Caki2 (cell line): ENCODE measurements at places on chromosomes 5 and 9.

DNA sequence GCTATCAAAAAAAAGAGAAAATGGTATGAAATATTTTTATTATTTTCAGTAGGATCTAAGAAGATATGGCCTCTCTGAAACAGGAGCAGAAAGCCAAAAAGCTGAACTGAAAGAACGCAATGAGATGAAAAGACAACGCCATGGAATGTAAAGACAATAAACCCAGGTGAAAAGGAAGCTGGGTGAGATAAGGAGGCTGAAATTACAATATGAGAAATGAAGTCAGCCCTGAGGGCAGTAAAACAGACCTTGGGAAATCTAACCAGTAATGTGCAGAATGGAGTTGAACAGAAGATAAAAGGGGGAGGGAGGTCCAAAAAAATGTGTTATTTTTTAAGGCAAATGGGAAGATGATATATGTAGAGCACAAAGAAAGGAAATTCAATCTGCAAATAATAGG, 265.3 kb downstream of the ENC1 start:
- no peak for DNase-seq

- DNase-seq, result no peak
These were observed 379.9 kb upstream of the ACTBL2 start for GRCh38 chr5:57862471-57862911.

DNA sequence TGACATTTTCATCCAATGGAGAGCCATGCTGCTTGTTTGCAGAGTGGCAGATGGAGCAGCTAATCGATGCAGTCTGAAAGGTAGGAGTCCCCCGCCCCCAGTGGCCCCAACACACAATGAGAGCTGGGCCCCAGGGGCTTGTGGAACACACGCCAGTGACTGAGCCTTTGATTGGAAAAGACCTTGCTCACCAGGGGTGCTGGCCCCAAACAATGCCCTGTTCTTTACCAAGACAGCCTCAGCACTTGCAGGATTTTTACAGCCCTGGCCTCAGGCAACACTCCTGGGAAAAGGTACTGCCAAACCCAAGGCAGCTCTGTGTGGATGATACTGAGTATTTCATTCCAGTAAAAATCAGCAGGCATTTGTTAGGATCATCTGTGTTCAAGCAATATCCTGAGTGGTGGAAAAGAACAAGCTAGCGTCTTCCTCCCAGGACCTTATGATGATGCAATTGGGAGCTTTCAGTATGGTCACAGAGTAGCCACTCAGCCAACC, 276.8 kb upstream of the CLINT1 start:
- DNase-seq, result no peak

DNA sequence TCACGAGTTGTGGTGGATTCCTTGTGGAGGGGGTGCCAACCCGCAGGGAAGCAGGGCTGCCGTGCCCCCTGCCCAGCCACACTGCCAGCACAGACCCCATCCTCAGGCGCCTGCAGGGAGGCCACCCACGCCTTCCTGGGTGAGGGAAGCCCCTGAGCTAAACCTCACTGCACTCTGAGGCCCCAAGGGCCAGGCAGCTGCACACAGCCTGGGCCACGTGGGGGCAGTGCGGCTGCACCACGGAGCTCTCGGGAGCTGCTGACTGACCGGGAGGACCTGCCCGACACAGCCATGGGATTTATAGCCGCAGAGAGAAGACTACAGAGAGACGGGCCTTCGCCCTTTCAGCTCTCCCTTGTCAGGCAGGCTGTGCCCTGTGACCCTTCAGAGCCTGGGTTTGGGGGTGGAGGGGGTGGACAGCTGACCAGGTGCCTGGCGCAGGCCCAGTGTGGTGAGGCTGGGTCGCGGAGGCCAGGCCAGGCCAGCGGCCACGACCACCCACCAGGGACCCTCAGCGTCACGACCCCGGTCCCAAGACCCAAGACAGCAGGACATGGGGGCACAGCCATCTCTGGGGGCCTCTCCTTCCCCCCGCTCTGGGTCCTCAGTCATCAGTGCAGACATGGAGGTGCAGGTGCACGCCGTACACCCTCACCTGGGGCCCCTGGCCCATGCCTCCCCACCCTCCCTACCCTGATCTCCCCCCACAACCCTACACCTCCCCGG, 4.3 kb upstream of the AHRR start:
- peak; percentile 40 for DNase-seq

DNA sequence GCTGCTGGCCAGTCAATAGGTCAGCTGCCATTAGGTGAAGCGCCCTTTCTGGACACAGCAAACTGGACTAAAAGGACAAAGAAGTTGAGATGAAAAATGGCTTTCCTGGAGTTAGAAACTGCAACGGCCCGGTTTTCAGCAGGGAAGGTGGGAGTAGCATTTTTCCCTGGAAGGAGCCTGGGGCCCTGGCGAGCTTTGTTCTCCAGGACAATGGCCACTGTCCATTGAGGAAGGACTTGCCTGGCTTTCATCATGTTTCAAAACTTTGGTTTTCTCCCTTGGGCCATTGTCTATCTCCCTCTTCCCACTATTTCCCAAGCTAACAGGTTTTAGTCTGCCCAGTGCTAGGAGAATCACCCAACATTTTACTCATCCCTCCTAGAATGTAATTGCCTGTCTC, 56.2 kb downstream of the MOCS2 start:
- DNase-seq, result no peak

DNA sequence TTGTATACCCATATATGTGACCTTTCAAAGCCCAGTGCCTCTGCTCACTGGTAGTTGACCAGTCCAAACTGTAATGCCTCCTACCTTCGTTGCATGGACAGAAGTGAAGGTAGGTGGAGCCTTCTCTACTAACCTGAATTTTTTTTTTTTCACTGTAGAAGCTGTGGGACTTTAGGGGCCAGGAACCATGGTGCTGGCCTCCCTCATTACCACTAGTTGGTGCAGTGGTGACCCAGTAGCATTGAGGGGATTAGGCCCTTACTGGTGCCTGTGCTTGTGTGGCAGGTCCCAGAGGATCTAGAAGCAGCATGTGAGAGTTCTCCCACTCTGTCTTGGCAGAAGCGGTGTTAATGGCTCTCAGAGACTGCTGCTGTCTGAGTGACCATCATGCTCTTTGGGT, 2.3 kb downstream of the RALGPS1 start:
- no peak for DNase-seq

- no peak for DNase-seq
These were observed 226.0 kb downstream of the GAS1 start for GRCh38 chr9:86721226-86721781.

- no peak for DNase-seq
These were observed 13.0 kb upstream of the ABLIM3 start for GRCh38 chr5:149128023-149128875.

GRCh38 chr5:134371834-134372340, 518 bp downstream of the UBE2B start:
- no peak for DNase-seq

DNA sequence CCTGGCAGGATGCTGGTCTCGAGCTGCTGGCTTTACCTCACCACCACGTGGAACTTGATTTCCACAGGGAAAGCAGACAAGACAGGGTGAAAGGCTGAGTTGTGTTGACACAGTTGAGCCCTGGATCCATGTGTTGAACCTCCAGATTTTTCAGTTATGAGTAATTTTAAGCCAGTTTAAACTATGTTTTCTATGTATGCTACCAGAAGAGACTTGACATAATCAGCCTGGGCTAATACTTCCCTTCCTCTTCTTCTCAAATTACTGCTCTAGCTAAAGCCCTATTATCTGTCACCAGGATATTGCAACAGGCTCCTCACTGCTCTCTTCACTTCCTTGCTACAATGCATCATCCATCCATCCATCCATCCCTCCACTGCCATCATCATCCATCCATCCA, 12.0 kb upstream of the PHYKPL start:
- no peak for DNase-seq

DNA sequence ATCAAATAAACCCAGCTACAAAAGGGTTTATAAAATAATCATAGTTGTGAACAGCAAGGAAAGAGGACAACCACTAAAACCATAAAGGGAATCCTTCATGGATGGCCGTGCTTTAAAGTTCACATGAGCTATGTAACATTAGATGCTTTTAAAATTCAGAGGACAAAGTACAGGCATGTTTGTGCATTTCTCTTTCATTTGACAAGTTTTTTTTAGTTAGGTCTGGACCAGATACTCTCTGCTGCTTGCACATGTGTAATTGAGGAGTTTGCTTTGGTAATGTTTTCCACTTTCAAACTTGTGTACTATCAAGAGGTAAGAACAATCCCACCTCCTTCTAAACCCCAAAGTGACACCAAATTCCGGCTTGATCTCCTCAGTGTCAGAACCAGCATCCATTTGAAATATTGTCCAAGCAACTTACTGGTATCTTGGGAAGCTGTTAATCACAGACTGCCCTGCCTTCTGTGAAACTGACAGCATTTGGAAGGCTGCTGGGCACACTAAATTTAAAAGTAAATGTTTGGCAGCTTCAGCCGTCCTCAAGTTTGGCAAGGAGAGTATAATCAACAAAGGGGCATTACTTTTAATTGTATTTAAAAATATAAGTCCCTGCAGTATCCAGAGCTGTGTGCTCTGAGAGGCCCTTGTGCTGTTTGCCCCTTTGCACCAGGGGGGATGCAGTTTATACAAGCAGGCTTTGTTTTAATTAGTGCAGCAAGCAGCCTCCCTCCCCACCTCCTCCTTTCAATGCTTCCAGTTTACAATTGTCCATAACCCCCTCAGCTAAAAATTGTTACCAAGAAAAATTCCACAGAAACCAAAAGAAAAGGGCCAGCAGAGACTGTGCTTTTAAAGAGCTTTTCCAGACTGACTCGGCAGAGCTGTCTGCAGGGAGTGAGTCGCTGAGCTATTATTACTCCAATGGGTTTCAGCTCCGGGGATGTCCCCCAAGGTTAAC, 328.3 kb upstream of the MPDZ start:
- no peak for DNase-seq

DNA sequence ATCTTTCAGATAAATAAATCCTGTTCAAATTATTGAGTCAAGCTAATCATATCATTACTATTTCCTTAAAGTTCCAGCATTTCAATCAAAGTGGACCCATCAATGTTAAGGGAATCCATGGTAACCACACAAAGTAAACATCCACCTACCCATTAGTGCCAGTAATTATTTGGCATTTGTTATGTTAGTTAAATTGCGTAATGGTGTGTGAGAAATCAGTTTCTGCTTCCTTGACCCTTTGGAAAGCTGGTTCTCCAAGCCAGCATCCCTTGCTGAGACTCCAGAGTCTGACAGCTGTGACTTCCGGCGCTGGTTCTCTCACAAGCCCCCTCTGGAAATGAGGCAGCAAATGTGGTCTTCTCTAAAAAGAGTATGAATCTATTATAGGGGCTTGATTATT, 308.6 kb upstream of the EFNA5 start:
- no peak for DNase-seq

GRCh38 chr9:2576631-2577030, 45.0 kb upstream of the VLDLR start:
- no peak for DNase-seq

- DNase-seq, result no peak
These were observed 114.5 kb upstream of the RAPGEF1 start for GRCh38 chr9:131854334-131854733.

DNA sequence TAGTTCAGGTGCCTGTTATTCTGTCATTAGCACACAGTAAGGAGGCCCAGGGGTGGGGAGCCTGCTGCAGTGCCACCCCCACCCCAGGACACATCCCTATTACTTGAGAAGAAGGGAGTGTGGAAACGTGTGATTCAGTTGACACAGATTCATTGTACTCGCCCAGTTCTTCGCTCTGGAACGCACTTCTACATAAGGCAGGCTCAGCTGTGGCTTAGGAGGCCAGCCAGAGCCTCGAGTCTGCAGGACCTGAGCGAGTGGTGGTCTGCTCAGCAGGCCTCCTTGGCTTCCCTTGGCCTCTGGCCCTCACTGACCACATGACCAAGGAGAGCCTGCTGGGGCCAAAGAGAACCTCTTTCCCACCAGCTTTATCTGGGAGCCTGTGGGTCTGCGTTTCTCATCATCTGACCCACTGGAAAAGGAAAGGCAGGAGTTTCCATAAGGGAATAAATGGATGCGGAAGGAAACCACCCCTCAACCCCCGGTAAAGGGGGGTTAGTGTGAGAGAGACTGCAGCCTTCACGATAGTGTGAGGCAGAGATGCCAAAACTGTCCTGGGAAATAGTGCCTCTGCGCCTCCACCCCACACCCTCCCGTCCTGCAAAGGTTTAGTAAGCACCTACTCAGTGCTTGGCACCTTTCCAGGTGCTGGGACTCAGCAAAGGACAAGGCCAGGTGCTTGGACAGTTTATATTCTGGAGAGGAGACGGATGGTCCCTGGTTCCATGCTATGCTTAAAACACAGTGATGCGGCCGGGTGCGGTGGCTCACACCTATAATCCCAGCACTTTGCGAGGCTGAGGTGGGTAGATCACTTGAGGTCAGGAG, 73.7 kb downstream of the PPARGC1B start:
- DNase-seq, result no peak

GRCh38 chr9:78239506-78239905, 3.6 kb downstream of the CEP78 start:
- peak; percentile 22 for DNase-seq

- DNase-seq, result no peak
These were observed 241.8 kb upstream of the IRX2 start for GRCh38 chr5:2993301-2993700.

DNA sequence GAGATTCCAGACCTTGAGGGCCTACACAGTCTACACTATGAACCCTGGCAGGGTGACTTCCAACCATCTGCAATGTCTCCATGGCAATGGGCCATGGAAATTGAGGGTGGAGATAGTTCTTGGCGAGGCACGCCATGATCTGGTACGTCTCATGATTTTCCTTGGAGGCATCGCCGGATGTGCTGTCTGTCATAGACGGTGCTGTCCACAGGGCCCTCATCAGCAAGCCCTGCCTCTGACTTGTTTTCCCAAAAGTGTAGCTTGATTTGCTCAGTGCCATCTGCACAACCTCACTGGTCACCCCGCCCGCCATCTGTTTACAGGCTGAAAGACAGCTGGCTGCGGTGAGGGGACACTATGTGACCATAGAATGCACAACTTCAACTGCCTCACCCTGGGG, 73.5 kb downstream of the BOD1 start:
- DNase-seq, result no peak

DNA sequence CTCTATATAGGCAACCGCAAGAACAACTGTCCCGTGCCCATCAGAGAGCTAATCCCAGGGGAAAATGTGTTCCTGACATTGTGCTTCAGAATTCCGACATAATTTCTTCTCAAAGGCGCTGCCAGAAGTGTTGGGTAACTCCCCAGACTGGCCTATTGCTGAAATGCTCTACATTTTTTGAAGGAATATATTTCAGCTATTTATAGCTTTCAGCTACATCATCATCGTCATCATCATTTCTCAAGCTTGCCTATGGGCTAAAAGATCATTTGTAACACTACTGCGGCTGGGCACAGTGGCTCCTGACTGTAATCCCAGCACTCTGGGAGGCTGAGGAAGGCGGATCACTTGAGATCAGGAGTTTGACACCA, 49.7 kb downstream of the MYO10 start:
- DNase-seq, result no peak

- no peak for DNase-seq
These were observed 270.9 kb downstream of the HSPA4 start for GRCh38 chr5:133322743-133323142.

DNA sequence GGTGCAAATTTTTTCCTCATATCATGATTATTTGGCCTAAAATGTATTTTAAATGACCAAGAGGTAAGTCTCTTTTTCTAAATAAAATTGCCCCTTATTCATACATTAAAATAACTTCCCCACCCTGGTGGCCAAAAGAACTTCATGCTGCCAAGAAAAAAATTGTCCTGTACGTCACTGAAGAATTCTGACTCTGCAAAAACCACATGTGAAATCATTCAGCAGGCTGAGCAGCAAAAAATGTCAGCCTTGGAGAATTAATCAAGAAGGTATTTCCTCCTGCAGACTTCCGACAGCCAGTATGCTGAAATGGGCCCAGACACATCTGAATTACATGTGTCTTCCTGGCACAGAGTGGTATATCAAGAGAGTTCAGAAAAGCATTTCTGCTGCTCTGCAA, 94.6 kb upstream of the HMHB1 start:
- DNase-seq, result no peak
